ENCODE measurements at places on chromosomes 11 and 22.

- no peak for DNase-seq
These were observed 2.1 kb upstream of the TCF20 start for GRCh38 chr22:42272431-42272999.

- peak; percentile 44 for DNase-seq
These were observed 2.4 kb downstream of the ZDHHC24 start for GRCh38 chr11:66543263-66544107.

- DNase-seq = no peak
These were observed 43.2 kb downstream of the MACROD1 start for GRCh38 chr11:64122411-64123410.

DNA sequence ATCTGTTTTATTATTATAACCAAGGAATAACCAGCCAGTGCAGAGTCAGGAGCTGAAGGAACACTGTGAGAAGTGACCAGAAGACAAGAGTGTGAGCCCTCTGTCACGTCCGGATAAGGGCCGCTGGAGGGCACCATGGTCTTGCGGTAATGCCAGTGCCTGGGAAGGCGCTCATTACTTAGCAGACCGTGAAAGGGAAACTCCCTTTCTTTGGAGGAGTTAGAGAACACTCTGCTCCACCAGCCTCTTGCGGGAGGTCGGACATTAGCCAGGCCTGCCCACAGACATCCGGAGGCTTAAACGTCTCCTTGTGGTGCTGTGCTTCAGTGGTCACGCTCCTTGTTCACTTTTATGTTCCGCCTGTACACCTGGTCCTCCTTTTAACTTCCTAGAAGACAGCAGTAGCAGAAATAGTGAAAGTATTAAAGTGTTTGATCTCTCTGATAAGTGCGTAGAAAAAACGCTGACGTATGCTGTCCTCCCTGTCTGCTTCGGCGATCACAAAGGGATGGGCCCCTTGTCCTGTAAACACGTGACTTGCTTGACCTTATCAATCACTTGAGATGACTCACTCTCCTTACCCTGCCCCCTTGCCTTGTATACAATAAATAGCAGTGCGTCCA, 120.6 kb upstream of the LMO1 start:
- no peak for DNase-seq

DNA sequence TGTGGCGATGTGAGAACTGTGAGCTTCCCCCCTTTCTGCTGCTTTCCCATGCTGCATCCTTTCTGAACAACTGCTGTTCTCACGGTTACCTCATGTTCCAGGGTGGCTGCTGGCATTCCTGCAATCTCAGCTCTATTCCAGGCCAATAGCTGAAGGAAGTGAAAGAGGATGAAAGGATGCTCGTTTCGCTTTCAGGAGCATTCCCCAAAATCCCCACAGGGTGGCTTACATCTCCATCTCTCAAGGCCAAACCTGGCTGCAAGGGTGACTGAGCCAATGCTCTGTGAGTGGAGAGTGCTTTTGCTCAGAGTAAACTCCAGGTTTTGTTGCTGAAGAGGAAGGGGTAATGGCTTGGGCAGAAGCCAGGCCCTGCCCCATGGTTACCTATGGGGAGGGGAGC, 848.2 kb downstream of the BRD1 start:
- no peak for DNase-seq

- no peak for DNase-seq
These were observed 41.5 kb upstream of the HSPA8 start for GRCh38 chr11:123103326-123103980.

- DNase-seq = no peak
These were observed 66.8 kb upstream of the NTM start for GRCh38 chr11:131303611-131304119.

DNA sequence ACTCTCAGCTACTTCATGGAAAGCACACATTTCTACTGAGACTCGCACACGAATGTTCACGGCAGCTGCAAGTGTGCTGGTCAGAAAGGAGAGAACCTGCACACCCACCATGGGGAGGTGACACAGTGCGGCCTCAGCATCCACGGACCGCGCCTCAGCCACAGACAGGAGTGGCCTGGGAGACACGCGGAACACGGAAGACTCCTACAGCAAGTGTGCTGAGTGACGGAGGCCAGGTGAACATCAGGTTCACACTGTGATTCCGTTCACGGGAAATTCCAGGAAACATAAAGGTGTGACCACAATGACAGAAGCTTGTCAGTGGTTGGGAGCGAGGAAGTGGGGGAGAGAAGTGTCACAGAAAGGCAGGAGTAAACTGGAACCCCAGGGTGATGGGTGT, 13.3 kb upstream of the MOB2 start:
- DNase-seq = no peak

GRCh38 chr11:35337136-35337913, 82.0 kb downstream of the SLC1A2 start:
- DNase-seq = no peak

- DNase-seq = no peak
These were observed 929.0 kb downstream of the BRD1 start for GRCh38 chr22:48898524-48899250.

GRCh38 chr11:61983419-61983818, 16.0 kb upstream of the FTH1 start:
- DNase-seq = no peak

GRCh38 chr11:69877235-69877634, 58.0 kb upstream of the FGF3 start:
- DNase-seq = no peak

- no peak for DNase-seq
These were observed 20.3 kb upstream of the FGF3 start for GRCh38 chr11:69839516-69839915.

- DNase-seq = no peak
These were observed 142.7 kb upstream of the CTSC start for GRCh38 chr11:88480223-88480622.

DNA sequence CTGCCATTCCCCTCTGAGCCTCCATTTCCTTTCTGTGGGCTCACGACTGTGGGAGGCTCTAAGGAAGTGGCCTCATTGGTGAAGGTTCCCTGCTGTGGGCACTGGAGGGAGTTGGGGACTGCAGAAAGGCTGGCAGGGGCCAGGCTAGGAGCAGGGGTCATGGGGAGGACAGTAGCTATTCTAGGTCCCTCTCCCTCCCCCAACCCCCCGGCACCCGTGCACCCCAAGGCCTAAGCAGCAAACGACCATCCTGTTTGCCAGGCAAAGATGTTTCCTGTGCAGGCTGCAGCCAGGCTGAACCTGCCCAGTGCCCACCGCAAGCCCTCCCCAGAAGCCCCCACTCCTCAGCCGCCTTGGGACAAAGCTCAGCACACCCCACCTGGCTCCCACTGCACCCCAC, 189.4 kb downstream of the MN1 start:
- no peak for DNase-seq

- DNase-seq = no peak
These were observed 27.8 kb upstream of the CCDC134 start for GRCh38 chr22:41772645-41773044.

DNA sequence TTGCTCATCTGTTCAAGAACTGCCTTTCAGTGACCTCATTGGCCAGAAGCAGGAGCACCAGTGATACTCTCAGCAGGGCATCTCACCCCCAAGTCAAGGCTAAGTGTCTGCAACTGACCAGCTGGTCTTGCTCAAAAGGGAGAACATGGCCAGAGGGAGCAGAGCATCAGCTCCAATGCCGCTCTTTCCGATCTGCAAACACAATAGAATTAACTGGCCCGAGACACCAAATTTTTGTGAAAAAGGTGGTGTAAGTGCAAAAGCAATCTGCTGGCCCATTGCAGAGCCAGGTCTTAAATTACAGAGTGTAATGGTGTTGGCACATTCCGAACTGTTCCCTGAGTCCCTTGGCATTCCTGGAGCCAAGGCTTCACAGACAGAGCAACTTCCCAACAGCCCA, 97.0 kb downstream of the PKNOX2 start:
- DNase-seq = no peak

DNA sequence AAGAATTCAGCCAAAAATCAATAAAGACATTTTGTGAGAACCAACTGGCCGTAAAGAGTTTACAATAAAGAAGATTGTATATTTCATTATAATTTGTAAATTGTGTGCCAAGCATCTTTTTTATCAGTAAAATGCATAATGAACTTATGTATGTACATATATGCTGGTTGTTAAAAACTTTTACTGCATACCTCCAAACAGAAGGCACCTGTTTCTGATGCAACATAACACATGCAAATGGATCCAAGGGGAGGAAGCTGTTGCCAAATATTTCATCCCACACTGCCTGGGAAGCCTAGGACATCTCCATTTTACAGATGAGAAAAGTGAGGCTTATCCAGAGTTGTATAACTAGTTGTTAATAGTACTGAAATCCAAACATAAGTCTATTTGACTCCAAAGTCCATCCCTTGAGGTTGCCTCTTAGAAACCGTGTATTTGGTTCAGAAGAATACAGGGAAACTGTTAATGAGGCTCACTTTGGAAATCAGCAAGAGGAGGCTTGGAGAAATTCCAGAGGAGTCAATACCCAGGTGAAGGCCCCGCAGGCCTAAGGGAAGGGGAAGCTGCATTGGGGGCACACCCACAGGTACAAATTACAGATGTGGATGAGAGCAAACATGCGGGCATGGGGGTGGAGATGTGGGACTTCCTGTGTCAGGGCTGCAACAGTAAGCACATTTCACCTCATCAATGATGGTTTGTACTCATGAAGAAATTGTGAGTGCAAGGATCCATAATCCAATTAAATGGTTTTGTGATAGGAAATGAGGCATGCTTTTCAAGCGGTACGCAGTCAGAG, 51.1 kb downstream of the RCN1 start:
- no peak for DNase-seq

- no peak for DNase-seq
These were observed 33.5 kb downstream of the GDPD4 start for GRCh38 chr11:77267962-77268361.

DNA sequence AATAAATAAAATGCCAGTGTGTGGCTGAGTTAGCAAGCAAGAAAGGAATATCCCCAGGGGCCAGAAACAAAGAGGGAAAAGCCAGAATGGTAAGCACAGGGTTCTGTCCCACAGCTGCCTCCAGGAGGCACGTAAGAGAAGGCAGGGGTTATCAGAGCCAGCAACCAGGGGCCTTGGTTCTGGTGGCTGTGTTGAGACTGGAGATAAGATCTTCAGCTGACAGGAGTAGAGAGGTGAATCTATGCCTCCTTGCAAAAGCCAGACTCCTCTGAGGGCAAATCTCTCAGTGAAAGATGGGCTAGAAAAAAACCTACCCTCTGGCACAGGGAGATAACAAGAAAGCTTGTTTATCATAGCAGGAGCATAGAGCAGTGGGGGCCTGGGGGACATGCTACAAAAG, 29.8 kb upstream of the NFAM1 start:
- DNase-seq = no peak

DNA sequence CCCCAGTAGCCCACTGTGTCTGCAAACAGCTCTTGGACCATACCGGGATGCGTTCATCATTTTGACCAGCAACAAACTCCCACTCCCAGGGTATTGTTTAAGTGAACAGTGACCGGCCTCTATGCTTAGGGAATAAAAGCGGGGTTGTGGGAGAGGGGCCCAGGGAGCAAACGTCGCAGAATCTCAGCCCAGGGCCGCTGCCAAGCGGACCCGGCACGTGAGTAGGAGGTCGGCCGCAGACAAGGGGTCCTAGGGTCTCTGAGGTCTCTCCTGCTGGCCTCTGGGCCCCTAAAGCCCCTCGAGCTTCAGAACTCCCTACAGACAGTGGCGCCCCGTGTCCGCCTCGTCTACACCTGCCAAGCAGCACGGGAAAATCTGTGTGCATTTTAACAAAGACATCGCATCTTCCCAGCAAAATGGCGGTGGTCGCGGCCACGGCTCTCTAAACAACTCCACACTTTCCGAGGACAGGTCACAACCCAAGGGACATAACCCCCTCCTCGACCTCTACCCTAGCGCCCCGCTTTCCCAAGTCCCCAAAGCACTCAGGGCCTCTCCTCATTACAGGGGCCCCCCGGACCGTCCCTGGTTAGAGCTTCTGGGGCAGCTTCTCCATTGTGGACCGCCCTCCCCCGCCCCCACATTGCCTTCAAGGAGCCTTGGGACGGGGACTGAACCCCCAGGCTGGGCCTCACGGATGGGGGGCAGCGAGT, 3.9 kb upstream of the GCAT start:
- DNase-seq = no peak

DNA sequence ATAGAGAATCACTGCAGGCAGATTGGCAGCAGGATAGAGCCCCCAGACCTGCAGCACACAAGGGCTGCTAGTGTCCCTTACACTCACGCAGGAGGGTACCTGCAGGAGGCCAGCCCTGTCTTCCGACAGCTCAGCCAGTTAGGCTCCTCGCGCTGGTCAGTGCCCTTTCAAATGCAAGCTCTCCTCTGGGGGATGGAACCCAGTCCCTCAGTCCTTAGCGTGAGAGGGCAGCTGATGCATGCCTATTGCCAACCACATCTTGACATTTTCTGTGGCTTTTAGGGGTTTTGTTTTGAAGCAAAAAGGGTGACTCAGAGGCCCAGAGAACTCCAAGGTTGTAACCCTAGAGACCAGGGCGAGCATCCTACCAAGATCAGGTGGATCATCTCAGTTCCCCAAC, 40.0 kb downstream of the WNT11 start:
- peak; percentile 20 for DNase-seq

- no peak for DNase-seq
These were observed 214.5 kb upstream of the UBASH3B start for GRCh38 chr11:122440811-122441665.

DNA sequence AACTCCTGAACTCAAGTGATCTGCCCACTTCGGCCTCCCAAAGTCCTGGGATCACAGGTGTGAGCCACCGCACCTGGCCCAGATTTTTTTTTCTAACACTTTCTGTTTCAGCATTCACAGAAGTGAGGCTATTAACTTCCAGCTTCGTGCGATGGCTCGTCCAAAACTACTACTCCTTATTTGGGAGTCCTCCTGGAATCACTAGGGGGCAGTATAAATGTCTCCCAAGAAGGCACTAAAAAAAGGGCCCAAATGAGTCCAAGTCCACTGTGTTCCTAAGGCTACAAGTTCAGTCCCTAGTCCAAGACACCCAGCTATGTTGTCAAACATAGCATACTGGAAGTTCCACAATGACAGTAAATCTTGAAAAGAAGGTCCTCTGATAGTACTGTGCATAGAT, 63.2 kb upstream of the BIRC3 start:
- no peak for DNase-seq

DNA sequence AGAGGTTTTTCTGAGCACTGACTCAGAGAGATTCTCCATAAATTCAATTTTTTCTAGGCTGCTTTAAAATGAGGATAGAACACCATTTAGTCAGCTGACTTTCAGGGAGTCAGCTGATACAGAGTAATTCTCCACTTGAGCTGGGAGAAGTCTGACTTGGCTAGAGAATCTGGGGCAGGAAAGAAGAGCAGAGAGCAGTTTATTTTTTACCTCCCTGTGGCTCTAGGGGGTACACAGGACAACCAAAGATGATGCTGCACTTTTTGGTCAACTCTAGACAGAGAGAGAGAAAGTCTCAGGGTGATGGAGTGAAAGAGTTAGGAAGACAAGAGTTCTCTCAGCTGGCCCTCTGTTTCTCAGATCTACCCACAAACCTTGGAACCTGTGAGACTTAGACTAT, 67.3 kb upstream of the EED start:
- no peak for DNase-seq

- no peak for DNase-seq
These were observed 866 bp downstream of the EXPH5 start for GRCh38 chr11:108592591-108593213.

GRCh38 chr11:89184021-89184420, 6.3 kb downstream of the TYR start:
- no peak for DNase-seq
